ENCODE measurements at places on chromosomes 7 and 10. TPM values are rescaled to one million over a fixed set of nuclear protein-coding genes. Genes with fewer than 3 reads are reported as not detected.

Gene SPDYE16
- total RNA-seq: 1.1 TPM

Gene PON1
- total RNA-seq: not detected

Gene AGR3
- total RNA-seq: not detected

Gene CLEC5A
- 0.84 TPM for total RNA-seq

Gene ADCY1
- total RNA-seq: not detected

Gene GPR85
- total RNA-seq: not detected

- H3K4me3 ChIP-seq: no peak overlapping the region
- H3K4me1 ChIP-seq: no peaks in the 10 kb centered on the region
- no peak for DNase-seq
- no peak overlapping the region for H3K27ac ChIP-seq
- H3K36me3 ChIP-seq: no peaks in the 10 kb centered on the region
Measured at GRCh38 chr10:121681997-121682687, 83.9 kb upstream of the FGFR2 start.

GRCh38 chr7:43977525-43977924, 20.2 kb upstream of the SPDYE1 start:
- no peak for DNase-seq
- no peak overlapping the region for H3K27ac ChIP-seq
- no peak overlapping the region for H3K4me3 ChIP-seq
- no peaks in the 10 kb centered on the region for H3K4me1 ChIP-seq
- no peaks in the 10 kb centered on the region for H3K27me3 ChIP-seq
